ENCODE measurements at places on chromosomes 1 and 21. TPM values are rescaled to one million over a fixed set of nuclear protein-coding genes. Genes with fewer than 3 reads are reported as not detected.

The TTC22 gene
- total RNA-seq: 4.2 TPM

The ZSCAN20 gene
- total RNA-seq: 3.4 TPM

The PCBP3 gene
- 13.2 TPM for total RNA-seq

The KCNH1 gene
- total RNA-seq: not detected

The TSTD1 gene
- total RNA-seq: 42.8 TPM

The MTFR1L gene
- total RNA-seq: 30.8 TPM

The SAMSN1 gene
- 43.5 TPM for total RNA-seq
